Activated naive CD4-positive, alpha-beta T cell treated with Interleukin-2 at 50 U/mL for 16 hours (primary cell): ENCODE measurements at places on chromosomes 1 and 21.
A peak's percentile ranks its signal among the peaks of the same experiment; 100 is the strongest.

- no peak for DNase-seq
Measured at GRCh38 chr1:174230399-174230798, 71.1 kb downstream of the RABGAP1L start.

DNA sequence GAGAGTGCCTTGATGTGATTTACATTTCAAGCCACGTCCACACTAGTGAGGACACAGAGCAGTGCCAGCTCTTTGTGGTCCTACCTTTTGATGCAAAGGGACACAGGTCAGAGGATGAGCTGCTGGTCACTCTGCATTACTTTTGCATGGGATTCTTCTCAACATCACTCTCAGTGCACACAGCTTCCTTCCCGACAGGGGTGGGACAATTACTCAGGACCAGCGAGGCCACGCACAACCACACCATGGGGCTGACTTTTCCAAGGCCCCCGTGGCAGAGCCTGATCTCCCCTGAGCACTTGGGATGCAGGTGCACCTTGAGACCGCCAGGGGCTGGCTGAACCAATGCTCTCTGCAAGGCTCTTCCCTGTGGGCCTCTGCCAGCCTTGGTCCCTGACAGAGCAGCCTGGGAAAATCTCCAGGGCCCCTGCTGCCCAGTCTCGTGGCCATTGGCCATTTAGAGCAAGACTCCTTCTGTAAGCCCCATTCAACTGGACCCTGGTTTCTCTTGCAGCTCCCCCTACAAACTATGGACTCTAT, 13.2 kb upstream of the PRAMEF12 start:
- no peak for DNase-seq

- no peak for DNase-seq
Measured at GRCh38 chr1:51948491-51948915, 42.0 kb downstream of the RAB3B start.

GRCh38 chr1:27605796-27606707, 2.1 kb upstream of the AHDC1 start:
- DNase-seq: peak; percentile 63

DNA sequence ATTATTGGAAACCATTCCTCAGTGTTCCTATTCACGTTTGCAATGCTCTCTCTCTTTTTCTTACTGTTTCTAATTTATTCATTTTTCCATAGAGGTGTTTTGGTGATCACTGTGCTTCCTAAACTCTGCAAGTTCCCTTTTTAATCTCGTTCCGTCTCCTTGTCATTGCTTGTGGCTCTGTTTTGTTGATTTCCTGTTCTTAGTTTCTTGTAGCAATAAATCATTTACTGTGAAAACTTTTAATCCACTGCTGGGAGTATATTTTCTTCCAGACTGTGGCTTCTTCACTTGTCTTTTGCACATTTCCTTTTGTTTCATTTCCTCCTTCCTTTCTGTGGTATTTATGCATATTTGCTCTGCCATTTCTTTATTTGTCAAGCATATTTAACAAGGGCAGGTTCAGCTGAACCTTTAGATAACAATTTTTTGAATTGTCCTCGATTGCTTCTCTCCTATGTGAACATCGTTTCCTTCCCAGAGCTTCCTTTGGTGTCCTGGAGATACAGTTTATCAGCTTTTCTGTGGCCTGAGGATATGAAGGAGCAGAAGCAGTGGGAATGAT, 3.6 kb downstream of the B3GALT5 start:
- no peak for DNase-seq

- no peak for DNase-seq
Measured at GRCh38 chr1:241212628-241213027, 144.4 kb downstream of the RGS7 start.
